ENCODE measurements at places on chromosomes 4 and X. TPM values are rescaled to one million over a fixed set of nuclear protein-coding genes. Genes with fewer than 3 reads are reported as not detected.

- DNase-seq = no peak
Observed at GRCh38 chr4:101983835-101984234, 193.3 kb downstream of the BANK1 start.

GRCh38 chr4:17510582-17510981, 1.3 kb downstream of the QDPR start:
- no peak for DNase-seq

DNA sequence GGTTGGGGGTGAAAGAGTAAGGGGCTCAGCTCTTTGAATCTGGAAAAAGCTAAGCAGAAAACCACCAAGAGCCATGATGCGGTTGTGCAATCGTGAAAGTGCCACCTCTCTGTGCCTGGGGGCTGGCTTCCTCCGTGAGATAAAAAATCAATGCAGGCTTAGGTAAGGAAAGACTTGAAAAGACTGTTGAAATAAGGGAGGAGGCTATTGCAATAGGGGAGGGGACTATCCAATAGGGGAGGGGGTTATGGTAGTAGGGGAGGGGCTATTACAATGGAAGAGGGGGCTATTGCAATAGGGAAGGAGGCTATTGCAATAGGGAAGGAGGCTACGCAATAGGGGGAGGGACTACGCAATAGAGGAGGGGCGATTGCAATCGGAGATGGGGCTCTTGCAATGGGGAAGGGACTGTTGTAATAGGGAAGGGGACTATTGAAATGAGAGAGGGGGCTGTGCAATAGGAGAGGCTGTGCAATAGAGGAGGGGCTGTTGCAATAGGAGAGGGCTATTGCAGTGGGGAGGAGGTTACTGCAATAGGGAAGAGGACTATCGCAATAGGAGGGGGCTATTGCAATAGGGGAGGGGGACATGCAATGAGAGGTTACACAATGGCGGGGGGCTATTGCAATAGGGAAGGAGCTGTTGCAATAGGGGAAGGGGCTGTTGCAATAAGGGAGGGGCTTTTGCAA, 162.3 kb upstream of the PSAPL1 start:
- DNase-seq = no peak

DNA sequence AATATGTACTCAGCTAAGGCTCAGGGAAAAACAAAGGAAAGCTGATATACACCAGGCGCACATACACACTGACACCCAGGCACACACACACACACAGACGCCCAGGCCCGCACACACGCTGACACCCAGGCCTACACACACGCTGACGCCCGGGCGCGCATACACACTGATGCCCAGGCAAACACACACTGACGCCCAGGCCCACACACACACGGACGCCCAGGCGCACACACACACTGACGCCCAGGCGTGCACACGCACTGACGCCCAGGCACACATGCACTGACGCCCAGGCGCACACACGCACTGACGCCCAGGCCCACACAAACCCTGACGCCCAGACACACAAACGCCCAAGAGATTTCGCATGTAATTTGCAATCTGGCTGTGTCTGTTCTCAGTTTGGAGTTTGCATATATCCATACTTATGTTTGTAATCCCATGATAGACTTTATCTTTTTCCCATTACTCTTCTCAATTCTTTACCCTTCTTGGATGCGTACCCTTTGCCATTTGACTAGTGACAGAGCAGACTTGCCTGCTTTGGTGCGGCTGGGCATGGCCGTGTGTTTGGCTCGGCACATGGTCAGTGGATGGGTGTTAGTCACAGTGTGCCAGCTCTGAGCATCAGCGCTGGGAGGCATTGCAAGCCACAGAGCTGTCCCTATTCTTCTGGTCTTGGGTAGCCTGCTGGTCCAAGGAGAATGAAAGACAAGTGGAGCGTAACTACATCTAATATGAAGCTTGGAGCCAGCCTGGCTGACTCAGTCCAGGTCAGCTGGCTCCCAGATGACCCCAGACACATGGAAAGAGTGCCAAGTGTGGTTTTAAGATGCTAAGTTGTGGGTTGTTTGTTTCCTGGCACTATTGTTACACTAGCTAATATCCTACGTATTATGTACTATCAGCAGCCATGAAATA, 632.4 kb upstream of the ZFP42 start:
- DNase-seq = no peak

DNA sequence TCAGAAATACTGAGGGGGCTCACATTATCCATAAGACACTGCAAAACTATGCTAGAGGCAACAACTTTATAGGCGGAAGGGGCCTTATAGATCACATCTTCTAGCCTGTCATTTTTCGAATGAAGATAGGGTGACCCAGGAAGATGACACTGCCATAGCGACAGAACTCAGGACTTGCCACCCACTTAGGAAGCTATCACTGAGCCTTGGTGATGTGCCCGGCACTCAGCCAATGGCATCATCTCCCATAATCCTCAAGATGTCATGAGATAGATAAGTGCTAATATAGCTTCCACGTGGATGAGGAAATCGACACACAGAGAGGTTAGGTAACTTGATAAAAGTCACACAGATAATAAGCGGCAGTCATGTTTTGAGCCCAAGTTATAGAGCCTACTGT, 346.6 kb downstream of the DHX15 start:
- DNase-seq = no peak

GRCh38 chr4:175062183-175062592, 144.0 kb downstream of the ADAM29 start:
- no peak for DNase-seq

DNA sequence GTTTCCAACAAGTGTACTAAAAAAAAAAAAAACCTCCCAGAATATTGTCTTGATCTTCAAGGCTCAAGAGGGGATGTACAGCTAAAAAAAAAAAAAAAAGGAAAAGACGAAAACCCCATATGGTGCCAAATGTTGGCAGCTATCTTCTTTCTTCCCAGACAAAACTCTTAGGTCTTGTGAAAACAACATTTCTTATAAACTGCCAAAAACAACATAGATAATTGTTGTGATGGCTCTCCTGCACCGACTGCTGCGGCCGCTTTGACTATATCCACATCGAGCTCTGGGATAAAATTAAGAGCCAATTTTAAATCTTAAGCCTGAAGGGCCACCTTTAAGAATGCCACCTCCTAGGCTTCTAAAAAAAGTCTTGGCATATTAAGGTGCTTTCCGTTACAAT, 23.5 kb downstream of the PDGFC start:
- DNase-seq = no peak

FAM9C gene
- not detected for total RNA-seq

IL2 gene
- total RNA-seq = not detected

NDNF gene
- not detected for total RNA-seq

BANK1 gene
- total RNA-seq = 1.3 TPM
